Bladder microvascular endothelial cell (primary cell): ENCODE measurements at places on chromosomes 2 and 18. TPM values are rescaled to one million over a fixed set of nuclear protein-coding genes. Genes with fewer than 3 reads are reported as not detected.

Gene DIPK1C
- total RNA-seq: not detected in 2 replicates

Gene ATP8B1
- total RNA-seq: 66.6 and 67.5 TPM in 2 replicates

Gene FAM117B
- total RNA-seq: 0.81 and 2.8 TPM in 2 replicates

Gene LIPT1
- 3.1 and 5.8 TPM in 2 replicates for total RNA-seq

Gene LYG1
- 0.49 and 0.57 TPM in 2 replicates for total RNA-seq

Gene COL4A3
- not detected in 2 replicates for total RNA-seq

Gene SLC16A14
- 0.06 and 0.32 TPM in 2 replicates for total RNA-seq

Gene AFF3
- under 0.01 and 0.19 TPM in 2 replicates for total RNA-seq
